ENCODE measurements at places on chromosomes 1 and 21. TPM values are rescaled to one million over a fixed set of nuclear protein-coding genes. Genes with fewer than 3 reads are reported as not detected.

Gene SHE
- polyA plus RNA-seq, result 20.5 TPM

GRCh38 chr1:94463765-94464330 is 45.7 kb downstream of the ABCD3 start:
- DNase-seq, result no peak

DNA sequence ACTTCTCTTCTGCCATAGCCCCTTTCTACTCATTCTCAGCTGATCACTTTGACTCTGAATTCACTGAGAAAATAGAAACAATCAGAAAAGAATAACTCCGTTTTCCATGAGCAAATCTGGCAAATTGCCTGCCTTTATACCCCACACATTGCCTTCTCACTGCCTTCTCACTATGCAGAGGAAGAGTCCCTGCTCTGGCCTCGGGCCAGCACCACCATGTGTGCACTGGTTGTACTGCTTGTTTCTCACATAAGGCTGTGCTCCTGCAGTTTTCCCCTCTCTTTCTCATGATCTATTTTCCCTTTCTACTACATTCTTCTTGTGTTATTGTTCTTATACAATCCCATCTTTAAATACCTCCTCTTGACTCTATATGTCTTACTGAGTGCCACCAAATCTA is 2.3 kb upstream of the HMGCS2 start:
- no peak for DNase-seq

GRCh38 chr1:244760471-244760870 is 75.0 kb upstream of the COX20 start:
- DNase-seq, result no peak

DNA sequence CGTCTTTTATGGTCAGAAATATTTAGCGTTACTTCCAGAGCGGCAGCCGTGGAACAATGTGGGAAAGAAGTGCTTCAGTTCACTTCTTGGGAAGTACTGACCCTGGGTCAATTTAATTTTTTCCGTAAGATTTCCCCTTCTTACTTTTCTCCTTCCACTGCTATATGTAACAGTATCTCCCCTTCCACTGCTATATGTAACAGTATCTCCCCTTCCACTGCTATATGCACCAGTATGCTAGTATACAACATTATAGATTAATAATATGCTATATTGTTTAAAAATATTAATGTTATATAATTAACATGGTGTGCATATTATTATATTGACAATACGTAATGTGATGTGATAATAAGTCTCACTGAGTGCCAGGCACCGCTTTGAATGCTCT is 69.7 kb upstream of the ERG start:
- no peak for DNase-seq

DNA sequence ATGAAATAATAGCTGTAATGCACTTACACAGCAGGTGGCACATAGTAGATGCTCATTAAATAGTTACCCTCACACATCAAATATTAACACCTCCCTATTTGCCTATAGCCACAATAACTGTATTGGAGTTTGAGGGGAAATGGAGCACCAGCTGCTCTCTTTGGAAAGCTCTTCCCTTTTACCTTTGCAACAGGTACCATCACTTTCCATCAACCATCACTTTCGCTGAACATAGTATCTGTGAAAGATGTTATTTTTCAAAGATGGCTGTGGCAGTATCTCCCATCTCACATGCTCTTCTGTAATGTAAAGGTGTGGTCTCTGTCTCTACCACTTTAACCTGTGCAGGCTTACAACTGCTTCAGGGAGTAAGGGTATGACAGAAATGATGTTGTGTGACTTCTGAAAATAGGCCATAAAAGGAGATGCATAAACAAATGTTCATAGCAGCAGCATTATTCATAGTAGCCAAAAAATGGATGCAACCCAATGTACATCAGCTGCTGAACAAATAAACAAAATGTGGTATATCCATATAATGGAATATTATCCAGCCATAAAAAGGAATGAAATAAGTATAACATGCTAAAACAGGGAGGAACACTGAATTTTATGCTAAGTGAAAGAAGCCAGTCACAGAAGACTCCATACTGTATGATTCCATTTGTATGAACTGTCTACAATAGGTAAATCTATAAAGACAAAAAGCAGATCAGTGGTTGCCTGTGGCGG is 288.3 kb downstream of the AKT3 start:
- no peak for DNase-seq

GRCh38 chr1:2355373-2356261 is 35.7 kb downstream of the MORN1 start:
- peak; percentile 67 for DNase-seq

Gene CYP4Z1
- 0.24 TPM for polyA plus RNA-seq

GRCh38 chr1:233491953-233492620 is 121.8 kb upstream of the KCNK1 start:
- no peak for DNase-seq

DNA sequence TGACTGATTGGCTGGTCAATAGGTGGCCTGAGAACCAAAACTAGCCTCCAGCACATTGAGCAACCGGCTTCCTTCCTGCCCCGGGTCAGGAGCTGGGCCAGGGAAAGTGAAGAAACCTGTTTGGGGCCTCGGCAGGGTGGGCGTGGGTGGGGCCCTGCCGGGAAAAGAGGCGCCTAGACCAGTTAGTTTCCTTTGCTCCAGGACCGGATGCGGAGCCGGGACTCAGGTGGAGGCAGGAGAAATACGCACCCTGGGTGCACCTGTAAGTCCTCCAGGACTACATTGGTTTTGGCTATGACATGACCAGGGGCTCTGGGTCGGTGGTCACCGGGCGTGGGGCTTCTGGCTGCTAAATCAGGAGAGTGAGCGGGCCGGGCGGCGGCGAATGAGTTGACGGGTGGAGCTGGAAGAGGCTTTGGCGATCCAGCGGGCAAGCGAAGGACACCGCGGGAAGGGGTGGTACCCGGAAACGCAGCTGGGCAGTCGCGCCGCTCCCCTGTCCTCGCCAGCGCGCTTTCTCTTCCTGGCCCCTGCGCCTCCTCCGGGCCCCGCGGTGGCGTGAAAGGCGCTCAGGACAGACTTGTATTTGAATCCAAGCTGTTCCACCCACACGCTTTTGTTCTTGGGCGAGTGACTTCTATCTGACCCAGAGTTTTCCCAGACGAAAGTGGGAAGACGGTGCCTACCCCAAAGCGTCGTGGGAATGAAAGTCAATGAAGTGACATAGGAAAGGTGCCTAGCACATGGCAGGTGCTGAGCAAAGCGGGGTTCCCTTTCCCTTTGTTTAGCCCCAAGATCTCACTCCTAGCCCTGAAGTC is 30.6 kb upstream of the JUN start:
- peak; percentile 90 for DNase-seq

Gene CD5L
- 16.8 TPM for polyA plus RNA-seq

- no peak for DNase-seq
Observed at GRCh38 chr1:25609921-25610320, 6.7 kb upstream of the MAN1C1 start.

GRCh38 chr21:35309316-35309715 is 260.2 kb upstream of the RUNX1 start:
- DNase-seq, result no peak

Gene DNAH14
- 0.88 TPM for polyA plus RNA-seq

DNA sequence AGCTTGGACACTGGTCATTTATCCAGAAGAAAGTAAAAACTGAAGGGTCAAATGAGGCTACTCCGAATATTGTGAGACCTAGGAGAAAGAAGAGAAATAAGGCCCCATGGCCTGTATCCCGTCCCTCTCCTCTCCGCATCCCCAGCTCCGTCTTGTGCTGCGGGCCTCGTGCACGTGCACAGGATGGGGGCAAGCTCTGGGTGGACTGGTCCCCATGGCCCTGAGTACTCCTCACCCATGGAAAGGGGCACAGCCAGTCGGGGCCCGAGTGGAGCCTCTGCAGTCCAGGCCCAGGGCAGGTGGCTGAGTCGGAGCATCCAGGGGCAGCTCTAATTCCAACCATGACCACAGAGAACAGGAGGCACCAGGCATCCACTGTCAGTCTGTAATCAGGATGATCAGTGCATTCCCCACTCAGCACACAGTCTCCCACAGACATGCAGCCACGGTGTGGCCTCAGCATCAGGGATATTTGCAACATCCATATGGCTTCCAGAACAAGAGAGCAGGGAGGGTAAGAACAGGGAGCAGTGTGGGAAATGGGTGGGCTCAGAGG is 12.5 kb upstream of the OLIG1 start:
- DNase-seq, result no peak

DNA sequence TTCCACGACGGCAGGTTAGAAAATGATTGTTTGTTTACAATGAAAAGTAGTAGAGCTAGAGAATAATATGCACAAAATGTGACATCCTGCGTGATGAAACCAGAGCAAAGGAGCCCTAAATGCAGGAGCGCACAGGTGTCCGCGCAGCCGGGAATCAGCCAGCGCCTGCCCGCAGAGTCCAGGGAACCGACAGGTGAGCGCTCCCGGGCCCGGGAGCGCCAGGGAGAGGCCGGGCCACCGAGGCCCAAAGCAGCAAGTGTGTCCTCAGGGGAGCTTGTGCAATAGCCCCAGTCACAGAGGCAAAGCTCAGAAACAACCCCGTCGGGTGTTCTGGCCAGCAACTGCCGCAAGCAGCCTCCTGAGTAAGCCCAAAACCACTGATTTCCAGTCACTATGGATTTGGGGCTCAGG is 789 bp upstream of the GALE start:
- peak; percentile 84 for DNase-seq

GRCh38 chr1:47616036-47616435 is 178.2 kb downstream of the FOXD2 start:
- DNase-seq, result no peak

DNA sequence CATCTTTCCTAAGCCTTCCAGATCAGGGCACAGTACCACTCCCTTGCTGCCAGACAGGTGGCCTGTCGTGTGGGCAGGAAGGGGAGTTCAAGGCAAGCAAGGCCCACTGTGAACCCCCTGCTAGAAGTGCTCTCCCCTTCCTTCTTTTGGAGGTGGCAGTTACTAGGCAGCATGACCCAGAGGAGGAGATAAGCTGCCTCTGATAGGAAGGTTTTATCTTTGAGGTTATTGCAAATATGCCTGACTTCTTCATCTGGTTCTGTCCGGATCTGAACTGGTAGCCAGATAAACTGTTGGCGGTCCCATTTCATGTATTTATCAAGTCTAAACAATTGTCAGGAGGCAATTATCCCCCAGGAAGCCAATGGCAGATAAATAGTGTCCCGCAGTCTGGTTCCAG is 198.2 kb upstream of the LMO4 start:
- no peak for DNase-seq

Data from spleen (tissue), 13 donors.